Suppressor macrophage (primary cell): ENCODE measurements at places on chromosomes 13 and 19.

DNA sequence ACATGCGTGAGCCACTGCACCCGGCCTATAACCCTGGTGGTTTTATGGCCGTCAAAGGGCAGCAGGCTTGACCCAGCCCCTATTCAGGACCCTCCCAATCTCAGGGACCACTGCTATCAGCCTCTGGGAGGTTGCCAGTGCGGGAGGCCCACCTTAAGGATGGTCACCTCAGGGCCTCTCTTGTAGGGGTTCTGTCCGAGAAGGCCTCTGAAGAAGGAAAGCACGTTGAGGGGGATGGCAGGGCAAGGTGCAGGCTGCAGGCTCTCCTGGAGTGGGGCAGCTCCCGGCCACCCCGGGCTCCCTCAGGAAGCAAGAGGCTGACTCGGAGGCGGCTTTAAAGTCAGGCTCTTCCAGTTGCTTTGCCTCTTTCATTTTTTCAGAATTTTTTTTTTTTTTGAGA is 6.0 kb upstream of the GRTP1 start:
- DNase-seq = no peak

DNA sequence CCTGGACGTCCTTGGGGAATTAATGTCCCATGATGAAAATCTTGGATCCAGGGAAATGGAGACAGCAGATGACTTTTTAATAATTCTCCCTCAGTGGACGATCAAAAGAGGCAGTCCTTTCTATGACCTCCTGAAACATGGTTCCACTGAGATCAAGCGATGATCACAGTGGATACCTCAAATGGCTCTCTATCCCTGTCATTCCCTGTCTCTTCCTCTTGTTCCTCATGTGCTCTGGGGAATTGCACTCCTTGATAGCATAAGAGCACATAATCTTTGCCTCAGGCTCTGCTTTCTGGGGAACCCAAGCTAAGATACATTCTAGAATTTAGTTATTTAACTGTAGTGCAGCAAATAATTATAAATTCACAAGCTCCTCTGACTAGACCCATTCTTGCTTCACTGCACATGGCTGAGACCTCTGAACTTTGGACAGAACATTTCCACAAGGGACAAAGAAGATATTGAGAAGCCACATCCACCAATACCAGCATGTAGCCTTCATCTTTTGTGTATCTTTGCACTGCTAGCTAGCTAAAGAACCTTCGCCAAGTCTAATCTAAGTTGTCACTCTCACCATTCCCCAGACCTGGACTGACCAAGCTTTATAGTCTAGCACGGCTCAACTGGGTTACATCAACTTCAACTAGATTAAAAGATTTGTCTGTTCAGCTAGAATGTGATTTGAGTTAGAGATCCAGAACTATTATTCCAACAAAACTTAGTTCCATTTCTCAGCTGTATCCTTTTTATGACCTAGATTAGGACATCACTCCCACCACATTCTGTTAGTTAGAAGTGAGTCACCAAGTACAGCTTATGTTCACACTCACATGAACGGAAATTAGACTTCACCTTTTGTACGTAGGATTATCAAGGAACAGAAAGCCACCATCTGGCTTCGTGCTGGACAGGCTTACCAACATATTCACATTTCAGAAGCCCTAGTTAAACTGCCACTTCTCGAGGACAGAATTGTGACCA is 142.7 kb downstream of the SUCLA2 start:
- DNase-seq = peak; percentile 3

DNA sequence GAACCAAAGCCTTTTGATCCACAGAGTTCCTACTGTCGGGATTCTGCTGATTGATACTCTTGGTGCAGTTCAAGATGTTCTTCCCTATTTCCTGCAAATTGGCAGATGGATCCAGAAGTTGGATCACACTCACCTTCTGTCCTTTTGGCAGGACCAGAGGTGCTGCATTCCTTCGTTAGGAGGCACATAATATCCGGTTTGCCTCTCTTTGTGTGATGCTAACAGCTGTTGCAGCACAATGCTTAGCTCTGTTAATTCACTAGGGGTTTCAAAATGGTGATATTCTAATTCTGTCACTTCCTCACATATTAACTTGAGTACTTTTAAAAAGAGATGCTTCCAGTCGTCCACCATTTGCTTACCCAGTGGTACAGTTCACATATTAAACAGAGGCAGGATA is 15.2 kb upstream of the CHST8 start:
- no peak for DNase-seq

DNA sequence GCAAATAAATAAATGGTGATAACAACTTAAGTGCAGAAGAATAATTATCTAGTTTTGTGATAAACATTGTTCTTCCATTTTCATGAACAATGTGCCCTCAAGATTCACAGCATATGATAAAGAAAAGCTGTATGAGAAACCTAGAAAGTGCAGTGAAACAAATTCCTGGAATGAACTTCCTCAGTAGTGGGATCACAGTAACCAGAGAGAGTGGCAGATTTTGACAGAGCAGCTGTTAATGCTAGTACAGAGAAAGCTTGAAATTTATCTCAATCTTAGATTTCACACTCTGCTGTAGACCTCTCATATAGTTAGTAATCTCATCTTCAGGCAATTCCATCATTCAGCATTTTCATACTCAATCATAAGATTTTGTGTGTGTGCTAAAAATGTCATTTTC is 664.9 kb downstream of the PCDH9 start:
- no peak for DNase-seq

- peak; percentile 65 for DNase-seq
Observed at GRCh38 chr19:49327878-49328544, 3.0 kb upstream of the SLC6A16 start.

DNA sequence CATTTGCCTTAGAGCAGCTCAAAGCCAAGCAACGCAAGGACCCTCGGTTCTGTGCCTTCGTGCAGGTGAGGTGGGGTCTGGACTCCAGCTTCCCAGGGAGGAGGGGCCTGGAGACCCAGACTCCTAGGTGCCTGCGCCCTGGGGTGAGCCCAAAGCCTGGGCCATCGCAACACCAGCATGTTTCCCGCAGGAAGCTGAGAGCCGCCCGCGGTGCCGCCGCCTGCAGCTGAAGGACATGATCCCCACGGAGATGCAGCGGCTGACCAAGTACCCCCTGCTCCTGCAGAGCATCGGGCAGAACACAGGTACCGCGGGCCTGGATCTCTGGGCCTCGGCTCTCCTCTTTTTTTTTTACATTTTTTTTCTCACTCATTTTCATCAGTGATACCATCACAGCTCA is 19.6 kb downstream of the ARHGEF1 start:
- no peak for DNase-seq

DNA sequence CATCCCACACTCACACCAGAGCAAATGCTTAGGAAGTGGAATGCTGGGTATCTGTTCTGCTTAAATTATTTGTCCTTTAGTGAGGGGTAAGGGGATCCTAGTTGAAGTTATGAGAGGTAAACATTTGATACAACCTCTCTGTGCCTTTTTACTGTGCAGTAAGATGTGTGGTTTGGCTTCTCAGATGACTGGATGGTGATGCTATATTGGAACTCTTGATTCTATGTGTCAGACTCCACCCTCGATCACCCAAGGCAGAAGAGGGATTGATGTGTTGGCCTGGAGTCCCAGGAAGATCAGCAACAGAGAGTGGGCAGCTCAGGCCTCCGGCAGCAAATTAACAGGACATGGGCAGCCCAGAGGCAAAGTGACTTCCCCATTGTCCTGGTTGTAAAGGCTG is 66.7 kb downstream of the SIPA1L3 start:
- DNase-seq = no peak

GRCh38 chr13:84668637-84669036 is 786.4 kb upstream of the SLITRK1 start:
- DNase-seq = no peak

DNA sequence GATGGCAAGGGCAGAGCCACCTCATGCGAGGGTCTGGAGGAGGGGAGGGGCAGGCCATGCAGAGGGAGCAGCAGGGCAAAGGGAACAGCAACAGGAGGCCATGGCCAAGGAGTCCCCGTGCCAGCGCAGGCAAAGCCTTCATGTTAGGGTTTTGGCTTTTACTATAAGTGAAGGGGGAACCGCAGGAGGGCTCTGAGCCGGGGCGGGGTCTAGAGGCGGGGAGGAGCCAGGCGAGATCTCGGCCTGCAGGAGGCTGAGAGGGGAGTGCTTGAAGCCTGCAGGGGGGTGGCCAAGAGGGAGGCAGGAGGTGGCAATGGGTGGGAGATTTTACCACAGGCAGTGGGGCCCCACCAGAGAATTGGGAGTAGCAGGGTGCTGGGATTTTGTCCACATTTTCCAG is 6.3 kb downstream of the ARHGAP33 start:
- DNase-seq = no peak

- DNase-seq = no peak
Observed at GRCh38 chr19:30565636-30566035, 193.5 kb downstream of the ZNF536 start.

DNA sequence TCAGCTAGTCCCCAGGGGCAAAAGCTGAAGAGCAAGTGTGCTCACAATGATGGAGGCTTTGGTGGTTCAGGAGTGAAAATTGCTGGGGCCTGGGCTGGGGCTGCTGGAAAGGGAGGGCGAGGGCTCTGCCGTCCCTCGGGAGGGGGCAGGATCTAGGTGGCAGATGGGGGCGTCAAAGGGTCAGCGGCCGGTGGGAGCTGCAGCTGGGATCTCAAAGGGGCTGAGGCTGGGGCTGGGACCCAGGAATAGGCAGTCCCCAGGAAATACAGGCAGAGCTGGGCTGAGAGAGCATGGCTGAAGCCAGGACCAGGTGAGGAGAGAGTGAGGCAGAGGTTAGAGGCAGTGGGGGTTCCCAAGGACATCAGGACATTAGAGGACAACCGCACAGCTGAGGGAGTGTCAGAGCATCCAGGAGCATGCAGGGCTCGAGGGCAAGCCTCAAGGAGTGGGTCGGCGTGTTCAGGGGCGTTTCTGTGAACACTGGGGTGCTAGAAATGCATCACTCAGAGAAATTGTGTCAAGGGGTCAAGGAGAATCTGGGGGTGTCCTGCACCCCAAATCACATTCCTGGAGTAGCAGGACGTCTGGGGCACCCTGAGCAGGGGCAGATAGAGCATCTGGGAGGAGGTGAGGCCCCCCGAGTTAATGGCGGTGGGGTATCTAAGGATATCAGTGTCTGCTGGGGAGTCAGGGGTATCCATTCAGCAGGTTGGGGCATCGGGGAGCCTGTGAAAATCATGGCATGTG is 1.2 kb upstream of the SYNE4 start:
- DNase-seq = no peak

- DNase-seq = no peak
Observed at GRCh38 chr19:7742575-7742974, 4.8 kb downstream of the CD209 start.

- no peak for DNase-seq
Observed at GRCh38 chr19:41784312-41784711, 12.1 kb upstream of the CEACAM3 start.

GRCh38 chr13:94346261-94347019 is 133.0 kb downstream of the DCT start:
- no peak for DNase-seq

DNA sequence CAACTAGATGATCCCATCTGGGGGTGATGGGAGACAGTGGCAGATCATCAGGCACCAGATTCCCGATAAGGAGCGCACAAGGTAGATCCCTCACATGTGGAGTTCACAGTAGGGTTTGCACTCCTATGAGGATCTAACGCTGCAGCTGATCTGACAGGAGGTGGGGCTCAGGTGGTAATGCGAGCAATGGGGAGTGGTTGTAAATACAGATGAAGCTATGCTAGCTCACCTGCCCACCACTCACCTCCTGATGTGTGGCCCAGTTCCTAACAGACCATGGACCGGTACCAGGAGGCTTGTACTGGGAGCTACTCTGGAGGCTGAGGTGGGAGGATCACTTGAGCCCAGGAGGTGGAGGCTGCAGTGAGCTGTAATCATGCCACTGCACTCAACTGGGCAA is 34.8 kb downstream of the VAV1 start:
- DNase-seq = no peak

DNA sequence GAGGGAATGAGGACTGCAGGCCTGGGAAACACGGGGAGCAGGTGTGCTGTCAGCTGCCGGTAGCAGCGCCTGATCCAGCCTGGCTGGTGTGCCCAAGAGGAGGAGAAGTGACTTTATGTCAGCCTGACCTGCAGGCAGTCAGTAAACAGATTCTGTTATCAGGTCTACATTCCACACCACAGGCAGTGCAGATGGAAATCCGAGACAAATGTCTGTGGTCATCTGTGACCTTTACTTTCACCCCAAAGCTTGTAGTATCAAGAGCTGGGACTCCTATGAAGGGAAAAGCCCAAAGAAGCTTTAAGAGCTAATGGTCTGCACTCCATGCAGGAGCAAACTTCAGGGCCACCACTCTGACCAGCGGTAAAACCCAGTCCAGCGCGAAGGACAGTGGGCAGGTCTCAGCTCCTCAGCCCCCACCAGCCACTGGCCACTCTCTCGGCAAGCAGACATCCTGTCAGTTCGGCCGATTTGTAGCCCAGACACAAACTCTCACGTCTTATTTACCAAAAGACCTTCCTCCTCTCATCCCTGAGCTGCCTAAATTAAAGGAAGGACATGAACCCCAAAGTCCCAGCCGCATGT is 7.7 kb downstream of the EPS15L1 start:
- DNase-seq = no peak

DNA sequence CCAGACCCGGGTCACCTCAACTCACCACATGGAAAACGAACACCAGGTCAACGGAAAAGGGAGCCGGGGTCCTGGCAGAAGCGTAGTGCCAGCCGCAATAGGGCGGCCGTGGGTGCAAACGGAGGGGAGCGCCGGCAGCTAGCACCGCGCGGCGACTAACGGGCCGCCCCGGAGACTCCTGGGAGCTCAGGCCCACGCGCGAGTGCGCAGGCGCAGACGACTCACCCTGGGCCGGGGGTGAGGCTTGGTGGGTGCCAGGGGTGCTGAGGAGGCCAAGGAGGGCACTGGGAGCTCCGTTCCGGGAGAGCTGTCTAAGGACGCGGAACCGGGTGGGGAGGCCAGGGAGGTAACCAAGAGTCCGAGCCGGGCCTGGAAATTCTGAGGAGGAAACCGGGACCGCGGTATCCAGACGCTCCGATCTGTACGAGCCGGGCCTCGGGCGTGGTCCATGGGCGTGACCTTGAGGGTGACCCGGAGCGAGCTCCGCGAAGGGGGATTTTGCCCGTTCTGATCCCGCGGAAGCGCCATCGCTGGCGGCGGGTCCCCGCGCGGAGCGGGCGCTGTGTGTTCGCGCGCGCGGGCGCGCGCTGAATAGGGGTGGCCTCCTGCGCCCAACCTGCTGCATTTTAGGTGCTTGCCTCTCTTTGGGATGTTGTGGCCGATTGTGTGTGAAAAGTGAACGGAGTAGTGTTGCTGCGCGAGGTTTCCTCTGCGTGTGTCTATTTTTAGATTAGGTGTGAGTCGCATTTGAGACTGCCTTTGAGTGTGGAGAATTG is at the start of gene ZNF382:
Gene ZNF382 (plus strand): TSS at position 213 of the 776 bp plus-strand sequence. CDS start 4,602 bp downstream, outside the sequence.
- DNase-seq = peak; percentile 86

DNA sequence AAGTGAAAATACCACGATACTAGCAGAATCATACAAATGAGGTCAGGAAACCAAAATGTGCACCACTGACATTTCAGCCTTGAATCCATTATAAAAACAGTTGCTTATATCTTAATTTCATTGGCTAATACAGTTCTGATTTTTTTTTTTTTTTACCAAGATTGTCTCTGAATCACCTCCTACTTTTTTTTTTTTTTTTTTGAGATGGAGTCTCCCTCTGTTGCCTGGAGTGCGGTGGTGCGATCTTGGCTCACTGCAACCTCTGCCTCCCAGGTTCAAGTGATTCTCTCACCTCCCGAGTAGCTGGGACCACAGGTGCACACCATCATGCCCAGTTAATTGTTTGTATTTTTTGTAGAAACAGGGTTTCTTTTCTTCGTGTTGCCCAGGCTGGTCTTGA is 270.2 kb downstream of the LMO7 start:
- no peak for DNase-seq
